Naive B cell (primary cell): ENCODE measurements at places on chromosomes 1 and 21. TPM values are rescaled to one million over a fixed set of nuclear protein-coding genes. Genes with fewer than 3 reads are reported as not detected.

The TAL1 gene
- polyA plus RNA-seq = 0.36 TPM

The TMEM51 gene
- not detected for polyA plus RNA-seq

The TSEN15 gene
- 34.4 TPM for polyA plus RNA-seq

The FCRLB gene
- polyA plus RNA-seq = 7.3 TPM

The RPTN gene
- polyA plus RNA-seq = not detected

The ELAPOR1 gene
- polyA plus RNA-seq = 0.62 TPM

The CFAP45 gene
- 0.32 TPM for polyA plus RNA-seq

The HLX gene
- not detected for polyA plus RNA-seq

The VSIG8 gene
- not detected for polyA plus RNA-seq

The ARL8A gene
- polyA plus RNA-seq = 13.2 TPM

The MT1HL1 gene
- not detected for polyA plus RNA-seq

The KRTAP12-2 gene
- polyA plus RNA-seq = not detected

The POGK gene
- polyA plus RNA-seq = 9.2 TPM

The SLC35A3 gene
- polyA plus RNA-seq = 12.5 TPM

The LRRC40 gene
- 9.0 TPM for polyA plus RNA-seq

The CCDC185 gene
- not detected for polyA plus RNA-seq

The IQGAP3 gene
- polyA plus RNA-seq = not detected

The GJA8 gene
- polyA plus RNA-seq = not detected

The FAM151A gene
- polyA plus RNA-seq = not detected

The S100A16 gene
- not detected for polyA plus RNA-seq

The ABCG1 gene
- polyA plus RNA-seq = 25.5 TPM

The PLA2G4A gene
- not detected for polyA plus RNA-seq

The CFAP107 gene
- polyA plus RNA-seq = not detected

The HAO2 gene
- not detected for polyA plus RNA-seq

The OMA1 gene
- polyA plus RNA-seq = 54.7 TPM

The SPATA46 gene
- not detected for polyA plus RNA-seq

The SPRR2A gene
- not detected for polyA plus RNA-seq

The DIRAS3 gene
- not detected for polyA plus RNA-seq

The PCP4L1 gene
- polyA plus RNA-seq = not detected

The NCAM2 gene
- polyA plus RNA-seq = 2.4 TPM

The KHDRBS1 gene
- polyA plus RNA-seq = 119 TPM

The DNASE2B gene
- polyA plus RNA-seq = not detected

The TNN gene
- polyA plus RNA-seq = 0.06 TPM

The ALX3 gene
- polyA plus RNA-seq = not detected

The IVL gene
- polyA plus RNA-seq = not detected

The TAS1R2 gene
- polyA plus RNA-seq = not detected

The FCRL5 gene
- 134 TPM for polyA plus RNA-seq

The NPR1 gene
- polyA plus RNA-seq = not detected

The ZNF593OS gene
- 0.96 TPM for polyA plus RNA-seq

The GPR25 gene
- polyA plus RNA-seq = 0.26 TPM

The MPL gene
- not detected for polyA plus RNA-seq

The IARS2 gene
- 56.2 TPM for polyA plus RNA-seq

The KISS1 gene
- polyA plus RNA-seq = not detected

The SMG5 gene
- polyA plus RNA-seq = 8.3 TPM

The DPT gene
- not detected for polyA plus RNA-seq

The PADI2 gene
- 0.09 TPM for polyA plus RNA-seq

The KCNA2 gene
- not detected for polyA plus RNA-seq

The TEKT2 gene
- not detected for polyA plus RNA-seq

The SELL gene
- 3,838 TPM for polyA plus RNA-seq

The OR2T2 gene
- polyA plus RNA-seq = 0.19 TPM

The C1QB gene
- polyA plus RNA-seq = not detected

The C1orf141 gene
- polyA plus RNA-seq = not detected

The AK5 gene
- 0.21 TPM for polyA plus RNA-seq

The TTC39A gene
- not detected for polyA plus RNA-seq

The HHIPL2 gene
- not detected for polyA plus RNA-seq

The BEND5 gene
- 62.9 TPM for polyA plus RNA-seq
